ENCODE measurements at places on chromosomes 16 and 17. TPM values are rescaled to one million over a fixed set of nuclear protein-coding genes. Genes with fewer than 3 reads are reported as not detected.

The TNP2 gene
- total RNA-seq: not detected

The OR1F1 gene
- not detected for total RNA-seq

The FAM171A2 gene
- total RNA-seq: 0.15 TPM

The CTRB2 gene
- total RNA-seq: not detected

The HSD11B2 gene
- not detected for total RNA-seq

The TMC6 gene
- 483 TPM for total RNA-seq

The CD300LF gene
- total RNA-seq: not detected

The DPEP3 gene
- 0.14 TPM for total RNA-seq

The LGALS9B gene
- total RNA-seq: not detected

The PRSS36 gene
- 3.6 TPM for total RNA-seq

The CDRT15L2 gene
- total RNA-seq: not detected

The HEATR9 gene
- total RNA-seq: 0.22 TPM

The SLC16A6 gene
- 3.7 TPM for total RNA-seq

The NRN1L gene
- 1.3 TPM for total RNA-seq

The SLC5A2 gene
- total RNA-seq: 0.28 TPM

The ITGB3 gene
- total RNA-seq: 0.46 TPM

The XAF1 gene
- 163 TPM for total RNA-seq

The ZFP3 gene
- total RNA-seq: 7.0 TPM

The SCNN1B gene
- total RNA-seq: not detected

The PSMC3IP gene
- total RNA-seq: 14.1 TPM

The MYLK3 gene
- total RNA-seq: not detected

The DNAH17 gene
- 0.55 TPM for total RNA-seq

The NACA2 gene
- total RNA-seq: 0.43 TPM

The STX1B gene
- total RNA-seq: 1.4 TPM

All from activated naive CD4-positive, alpha-beta T cell treated with anti-CD3 and anti-CD28 coated beads, Interleukin-2, amount 10 ng/mL, durations not matched to agents 5 hours and 36 hours (primary cell).